ENCODE measurements at places on chromosomes 2 and 18.

- DNase-seq, result no peak
These were observed 38.8 kb upstream of the CCBE1 start for GRCh38 chr18:59736061-59736460.

GRCh38 chr2:102446936-102447335 is 24.0 kb downstream of the IL18RAP start:
- no peak for DNase-seq

- DNase-seq, result no peak
These were observed 9.0 kb upstream of the CWC22 start for GRCh38 chr2:180015951-180016709.

DNA sequence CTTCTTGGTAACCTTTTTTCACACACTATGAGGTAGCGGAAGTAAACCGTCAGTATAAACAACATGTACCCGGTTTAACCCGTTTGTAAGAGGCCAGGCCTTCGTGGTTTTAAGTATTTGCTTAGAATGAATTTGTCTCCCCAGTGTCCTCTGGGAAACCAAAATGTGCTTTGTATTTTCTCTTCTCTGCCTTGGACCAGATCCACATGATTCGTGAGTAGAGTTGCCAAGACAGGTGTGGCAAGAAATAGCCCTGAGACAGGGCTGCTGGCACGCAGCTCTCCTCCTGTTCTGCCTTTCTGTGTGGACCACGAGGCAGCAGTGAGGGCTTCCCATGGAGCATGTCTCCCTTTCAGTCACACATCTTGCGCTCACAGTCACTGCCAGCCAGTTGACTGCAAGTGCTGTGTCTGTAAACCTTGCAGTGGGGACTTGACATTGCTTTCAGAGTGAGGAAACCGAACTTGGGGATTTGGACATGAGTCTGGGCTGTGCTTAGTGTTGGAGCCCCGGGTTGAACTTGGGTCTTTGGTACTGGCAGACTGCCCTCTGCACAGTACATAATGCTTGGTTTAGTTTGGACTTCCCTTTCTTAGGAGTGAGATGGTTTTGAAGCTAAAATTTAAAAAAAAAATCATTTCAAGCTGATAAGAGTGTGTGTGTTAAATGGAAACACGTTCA is 19.1 kb downstream of the BCL2L11 start:
- DNase-seq, result no peak

DNA sequence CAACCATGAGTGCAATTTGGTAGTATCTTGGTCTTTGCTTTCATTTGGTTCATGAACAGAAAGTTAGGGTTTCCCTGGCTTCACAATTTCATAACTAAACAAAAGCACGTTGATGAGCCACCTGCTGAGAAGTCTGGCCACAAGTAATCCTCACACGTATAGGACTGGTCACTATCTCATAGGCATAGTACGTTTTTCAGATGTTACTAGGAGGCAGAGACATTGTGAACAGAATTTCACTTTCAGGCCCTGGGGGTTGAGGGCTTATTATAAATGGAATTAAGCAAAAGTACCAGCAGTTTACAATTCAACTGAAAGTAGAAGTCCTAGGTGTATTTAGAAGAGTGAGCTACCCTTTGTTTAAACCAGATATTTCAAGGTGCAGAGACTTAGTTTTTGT is 277.1 kb downstream of the ALPK2 start:
- DNase-seq, result no peak

Measured in SK-N-SH (cell line).